ENCODE measurements at places on chromosomes 12 and 14.

- DNase-seq = peak; percentile 58
Measured at GRCh38 chr12:48980953-48981756, 3.0 kb downstream of the WNT1 start.

DNA sequence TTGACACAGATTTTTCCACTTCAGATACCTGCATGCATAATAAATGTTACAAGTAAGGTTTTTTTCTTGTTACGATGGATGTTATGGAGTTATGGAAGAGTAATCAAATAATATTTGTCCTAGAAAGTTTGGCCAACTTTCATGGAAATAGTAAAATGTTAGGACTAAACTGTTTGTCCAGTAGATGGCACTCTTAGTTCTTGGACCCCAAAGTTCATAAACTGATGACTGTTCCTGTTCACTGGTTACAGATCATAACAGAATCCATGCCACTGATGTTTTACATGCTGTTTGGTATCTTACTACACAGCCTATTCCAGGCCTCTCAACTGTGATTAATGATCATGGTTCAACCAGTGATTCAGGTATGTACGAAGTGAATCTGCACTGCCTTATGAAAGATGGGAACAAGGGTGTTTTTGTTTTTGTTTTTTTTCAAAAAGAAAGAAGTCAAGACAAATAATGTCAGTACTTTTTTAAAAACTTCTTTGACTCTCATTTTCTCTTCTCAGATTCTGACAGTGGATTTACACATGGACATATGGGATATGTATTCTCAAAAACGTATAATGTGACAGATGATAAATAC is 48.8 kb upstream of the SLCO1C1 start:
- no peak for DNase-seq

- no peak for DNase-seq
Measured at GRCh38 chr12:8546591-8546990, 5.9 kb upstream of the CLEC4E start.

DNA sequence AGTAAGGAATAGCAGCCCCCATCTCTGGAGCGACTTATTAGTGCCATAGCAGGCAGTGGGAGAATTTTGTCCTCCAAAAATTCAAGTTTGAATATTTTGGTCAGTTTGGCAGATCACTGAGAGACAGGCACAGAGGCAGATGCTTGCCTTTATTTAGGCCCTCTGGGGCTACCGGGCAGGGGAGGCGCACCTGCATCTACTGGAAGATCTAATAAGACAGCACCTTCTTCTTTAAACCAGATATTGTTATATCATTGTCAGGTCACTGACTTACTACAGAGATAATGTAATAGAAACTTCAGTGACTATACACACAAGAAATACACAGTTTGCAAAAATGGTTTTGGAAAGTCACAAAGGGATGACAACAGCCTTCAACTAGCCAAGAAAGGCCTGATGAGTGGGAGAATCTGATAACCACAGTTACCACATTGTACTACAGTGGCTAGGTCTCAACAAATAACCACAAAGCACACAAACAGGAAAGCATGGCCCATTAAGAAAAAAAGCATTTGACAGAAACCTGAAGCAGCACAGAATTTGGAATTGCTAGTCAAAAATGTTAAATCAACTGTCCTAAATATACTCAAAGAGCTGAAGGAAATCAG is 56.8 kb downstream of the CDK17 start:
- DNase-seq = no peak

- no peak for DNase-seq
Measured at GRCh38 chr14:75824318-75824717, 157.5 kb downstream of the TGFB3 start.

- DNase-seq = peak; percentile 58
Measured at GRCh38 chr14:101823511-101824120, 62.1 kb downstream of the PPP2R5C start.

DNA sequence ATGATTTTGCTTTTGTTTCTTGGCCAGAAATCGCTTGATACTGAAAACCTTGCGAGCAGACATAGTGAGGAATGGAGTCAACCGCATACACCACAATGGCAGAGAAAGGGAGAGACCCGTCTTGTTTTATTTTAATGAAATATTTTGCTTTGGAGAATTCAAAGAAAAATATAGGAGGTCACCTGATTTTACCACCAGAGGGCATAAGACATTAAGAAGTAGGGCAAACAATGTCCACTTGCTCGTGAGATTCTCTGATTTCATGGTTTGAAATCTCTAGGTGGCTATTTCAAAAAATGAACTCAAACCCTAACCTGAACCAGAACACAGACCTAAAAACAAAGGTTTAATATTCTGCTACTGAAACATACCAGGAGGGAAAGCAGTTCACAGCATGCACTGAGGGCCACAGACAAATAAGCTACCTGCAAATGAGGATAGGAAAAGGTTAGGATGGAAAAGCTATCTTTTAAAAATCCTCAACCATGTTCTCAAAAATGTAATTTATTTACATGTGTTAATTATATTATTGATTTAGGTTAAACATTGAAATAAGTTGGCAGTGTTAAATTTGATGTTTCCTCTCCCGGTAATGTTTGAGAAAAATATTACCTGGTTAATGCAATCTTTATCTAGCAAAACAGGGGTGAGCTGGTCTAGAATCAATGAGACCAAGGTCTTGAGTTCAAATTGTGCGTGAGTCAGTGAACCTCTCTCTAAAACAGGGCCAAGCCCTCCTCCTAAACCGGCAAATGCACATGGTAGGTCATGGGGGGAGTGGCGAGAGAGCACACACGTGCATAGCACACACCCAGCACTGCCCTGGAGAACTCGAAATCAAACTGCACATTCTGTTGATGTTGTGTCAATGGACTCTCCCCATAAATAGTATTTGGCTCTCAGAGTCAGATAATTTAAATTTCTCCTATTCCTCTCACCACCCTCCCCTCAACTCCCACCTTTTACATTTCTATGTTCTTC is 12.5 kb downstream of the IFNG-AS1 start:
- DNase-seq = no peak

DNA sequence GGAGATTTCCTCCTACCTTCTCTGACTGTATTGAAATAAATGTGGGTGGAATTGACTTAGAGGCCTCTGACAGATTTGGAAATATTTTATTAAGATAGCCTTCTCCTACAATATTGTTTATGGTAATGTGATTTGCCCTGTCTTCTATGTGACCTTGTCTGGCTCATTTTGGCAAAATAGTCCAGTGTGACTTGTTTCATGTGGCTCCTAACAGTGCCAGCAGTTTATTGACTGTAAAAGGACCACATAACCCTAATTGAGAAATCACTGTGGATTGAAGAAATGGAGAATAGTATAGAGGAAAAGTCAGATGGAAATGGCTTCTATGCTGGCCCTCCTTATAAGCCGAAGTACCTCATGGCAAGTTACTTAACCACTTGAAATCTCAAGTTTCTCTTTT is 170.9 kb upstream of the PTPRQ start:
- DNase-seq = no peak

DNA sequence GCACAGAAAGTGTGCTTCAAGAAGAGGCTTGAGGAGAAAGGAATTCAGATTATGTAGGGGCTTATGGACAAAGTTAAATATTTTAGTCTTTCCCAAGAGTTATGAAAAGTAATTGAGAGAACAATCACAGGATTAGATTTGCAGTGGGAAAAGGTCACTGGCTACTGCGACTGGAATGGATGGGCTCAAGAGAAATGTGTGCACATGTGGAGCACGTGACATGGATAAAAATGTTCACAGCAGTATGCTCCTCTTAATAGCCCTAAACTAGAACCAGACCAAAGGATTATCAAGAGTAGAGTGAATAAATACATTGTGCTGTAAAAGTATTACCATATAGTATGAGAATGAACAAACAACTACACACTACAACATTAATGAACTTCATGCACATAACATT is 78.1 kb downstream of the ABCD2 start:
- no peak for DNase-seq

- DNase-seq = no peak
Measured at GRCh38 chr12:49557917-49558215, 10.1 kb downstream of the MCRS1 start.

- DNase-seq = no peak
Measured at GRCh38 chr14:56400109-56400825, 179.3 kb upstream of the TMEM260 start.

DNA sequence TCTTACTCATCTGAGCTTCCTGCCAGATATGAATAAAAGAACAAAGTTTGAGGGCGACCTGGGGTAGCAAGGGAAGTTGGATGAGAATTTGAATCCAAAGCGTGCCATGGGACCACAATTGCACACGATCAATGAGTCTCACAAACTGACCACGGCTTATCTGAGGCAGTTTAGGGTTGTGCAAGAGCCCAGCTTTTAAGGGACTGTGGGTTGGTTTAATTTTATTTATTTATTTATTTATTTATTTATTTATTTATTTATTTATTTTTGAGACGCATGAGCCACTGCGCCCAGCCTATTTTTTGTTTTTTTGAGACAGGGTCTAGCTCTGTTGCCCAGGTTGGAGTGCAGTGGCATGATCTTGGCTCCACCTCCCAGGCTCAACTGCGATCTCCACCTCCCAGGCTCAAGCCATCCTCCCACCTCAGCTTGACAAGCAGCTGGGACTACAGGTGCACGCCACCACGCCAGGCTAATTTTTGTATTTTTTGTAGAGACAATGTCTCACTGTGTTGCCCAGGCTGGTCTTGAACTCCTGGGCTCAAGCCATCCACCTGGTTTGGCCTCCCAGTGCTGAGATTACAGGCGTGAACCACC is 1.1 kb downstream of the AMDHD1 start:
- DNase-seq = no peak

- DNase-seq = no peak
Measured at GRCh38 chr12:24478254-24478653, 470.6 kb downstream of the BCAT1 start.

GRCh38 chr14:99971941-99972747 is 93.1 kb upstream of the EVL start:
- no peak for DNase-seq

Measured in naive thymus-derived CD8-positive, alpha-beta T cell (primary cell).